ENCODE measurements at places on chromosomes 4 and X.

- no peak for DNase-seq
Measured at GRCh38 chrX:20267931-20268701, 1.4 kb upstream of the RPS6KA3 start.

DNA sequence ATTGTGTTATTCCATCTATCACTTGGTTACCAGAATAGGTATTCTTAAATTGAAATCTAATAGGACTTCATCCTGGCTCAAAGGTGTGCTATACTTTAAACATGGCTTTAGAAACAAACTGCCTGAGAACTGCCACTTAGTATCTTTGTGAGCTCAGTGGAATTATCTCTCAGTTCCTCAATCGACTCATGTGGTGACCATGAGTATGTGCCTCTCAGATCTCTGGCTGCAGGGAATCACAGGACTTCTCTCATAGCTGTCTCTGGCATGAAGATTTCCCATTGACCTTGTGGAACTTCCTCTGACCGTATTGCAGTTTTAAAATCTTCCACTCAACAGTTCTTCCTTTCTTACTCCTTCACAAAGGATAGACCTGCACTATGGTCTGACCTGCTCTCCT lies 681.9 kb upstream of the BOD1L1 start:
- DNase-seq, result no peak

DNA sequence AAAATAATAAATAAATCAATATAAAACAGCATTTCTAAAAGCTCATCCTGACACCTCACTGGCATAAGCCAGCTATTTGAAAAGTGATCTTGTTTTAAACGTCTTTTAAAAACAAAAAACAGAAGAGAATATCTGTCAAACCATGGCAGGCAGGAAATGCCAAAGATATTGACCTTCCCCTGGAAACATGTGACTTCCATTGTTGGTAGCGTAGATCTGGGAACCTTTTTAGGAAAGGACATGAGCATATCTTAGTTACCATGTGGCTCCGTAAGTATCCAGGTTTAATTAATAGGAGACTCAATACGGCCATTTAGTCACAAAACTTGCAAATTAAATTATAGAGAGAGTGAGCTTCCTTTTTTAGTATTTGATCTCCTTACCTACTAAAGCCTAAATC lies 83.0 kb upstream of the KLHL4 start:
- DNase-seq, result no peak

DNA sequence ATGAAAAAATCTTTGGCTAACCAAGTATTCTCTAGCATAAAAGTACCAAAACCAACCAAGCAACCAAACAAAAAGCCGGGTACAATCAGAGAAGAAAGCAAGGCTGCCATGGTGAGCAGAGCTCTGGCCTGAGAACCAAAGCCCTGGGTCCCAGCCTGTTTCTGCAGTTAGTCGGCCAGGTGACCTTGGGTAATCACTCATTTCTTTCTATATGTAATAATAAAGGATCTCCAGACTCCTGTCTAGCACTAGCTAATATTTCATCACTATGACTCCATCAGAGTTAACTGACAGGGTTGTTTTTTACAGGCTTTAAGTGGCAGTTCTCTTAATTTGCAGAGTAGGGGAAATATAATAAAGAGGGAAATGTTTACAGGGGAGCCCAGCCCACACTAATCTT lies 34.0 kb upstream of the RASGEF1B start:
- DNase-seq, result no peak

GRCh38 chrX:129531132-129531531 lies 7.8 kb upstream of the SMARCA1 start:
- no peak for DNase-seq

Data from stimulated activated CD4-positive, alpha-beta T cell treated with anti-CD3 and anti-CD28 coated beads, TNF-alpha, amount 100 ng/mL, for 24 hours (primary cell).